ENCODE measurements at places on chromosomes 1 and 21.

DNA sequence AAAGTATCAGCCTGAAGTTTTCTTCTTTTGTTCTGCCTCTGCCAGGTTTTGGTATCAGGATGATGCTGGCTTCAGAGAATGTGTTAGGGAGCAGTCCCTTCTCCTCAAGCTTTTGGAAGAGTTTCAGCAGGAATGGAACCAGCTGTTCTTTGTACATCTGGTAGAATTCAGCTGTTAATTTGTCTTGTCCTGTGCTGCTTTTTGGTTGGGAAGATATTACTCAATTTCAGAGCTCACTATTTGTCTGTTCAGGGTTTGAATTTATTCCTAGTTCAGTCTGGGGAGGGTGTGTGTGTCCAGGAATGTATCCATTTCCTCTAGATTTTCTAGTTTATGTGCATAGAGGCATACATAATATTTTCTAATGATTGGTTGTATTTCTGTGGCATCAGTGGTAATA, 12.8 kb downstream of the ZNF678 start:
- no peak for DNase-seq

DNA sequence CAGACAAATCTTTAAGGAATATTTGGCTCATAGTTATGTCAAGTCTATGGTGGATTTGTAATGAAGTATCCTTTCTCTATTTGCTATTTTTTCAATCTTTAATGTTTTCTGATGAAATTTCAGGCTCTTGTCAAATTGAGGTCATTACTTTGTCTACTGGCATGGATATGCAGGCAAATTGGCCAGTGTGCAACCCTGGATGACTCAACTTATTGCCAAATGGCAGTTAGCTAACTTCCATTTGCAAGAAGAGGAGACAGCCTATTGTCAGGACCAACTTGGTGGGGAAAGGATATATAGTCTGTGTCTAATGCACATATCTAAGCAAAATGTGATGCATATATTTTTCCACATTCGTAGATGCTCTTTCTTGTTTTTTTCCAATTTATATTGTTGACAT, 530.5 kb downstream of the PTBP2 start:
- no peak for DNase-seq

GRCh38 chr1:78474092-78474491, 16.7 kb upstream of the PTGFR start:
- DNase-seq, result no peak

GRCh38 chr1:36408479-36408878, 10.8 kb upstream of the LSM10 start:
- DNase-seq, result no peak

- DNase-seq, result no peak
Observed at GRCh38 chr1:207807690-207808321, 56.0 kb downstream of the CD46 start.

DNA sequence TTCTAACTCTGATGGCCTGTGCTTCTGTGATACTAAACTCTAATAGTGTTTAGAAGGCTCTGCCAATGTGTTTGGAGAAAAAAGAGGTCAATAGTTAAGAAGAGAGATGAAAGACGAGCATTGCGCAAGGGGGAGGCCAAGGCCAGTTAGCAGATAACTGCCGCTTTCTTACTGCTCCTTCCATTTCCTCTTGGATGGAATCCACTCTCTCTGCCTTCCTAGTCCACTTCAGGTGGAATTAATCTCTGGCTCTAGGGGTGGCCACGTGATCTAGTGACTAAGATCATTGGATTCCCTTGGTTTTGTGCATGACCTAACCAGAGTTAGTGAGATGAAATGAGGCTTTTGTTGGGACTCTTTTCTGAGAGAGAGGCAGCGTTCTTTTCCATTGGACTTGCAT, 148.3 kb downstream of the ACTL8 start:
- DNase-seq, result no peak

DNA sequence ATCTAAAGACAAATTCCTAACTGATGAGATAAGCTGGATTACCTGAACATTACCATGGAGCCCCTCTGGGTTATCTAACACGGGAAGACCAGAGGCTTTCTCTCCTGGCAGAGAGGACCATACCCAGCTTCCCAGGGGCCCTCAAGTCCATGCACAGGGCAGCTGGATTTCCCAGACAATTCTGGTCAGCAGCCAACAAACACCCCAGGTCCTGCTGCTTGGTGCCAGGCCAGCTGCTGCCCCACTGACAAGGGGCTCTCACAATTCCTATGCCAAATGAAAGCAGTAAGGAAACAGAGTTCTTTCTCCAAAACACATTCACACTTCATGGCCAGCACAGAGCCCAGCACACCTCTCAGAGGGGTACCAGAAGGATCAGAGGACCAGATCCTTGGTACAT, 114.2 kb downstream of the HLCS start:
- no peak for DNase-seq

GRCh38 chr1:110228381-110228780, 18.3 kb downstream of the KCNC4 start:
- no peak for DNase-seq

DNA sequence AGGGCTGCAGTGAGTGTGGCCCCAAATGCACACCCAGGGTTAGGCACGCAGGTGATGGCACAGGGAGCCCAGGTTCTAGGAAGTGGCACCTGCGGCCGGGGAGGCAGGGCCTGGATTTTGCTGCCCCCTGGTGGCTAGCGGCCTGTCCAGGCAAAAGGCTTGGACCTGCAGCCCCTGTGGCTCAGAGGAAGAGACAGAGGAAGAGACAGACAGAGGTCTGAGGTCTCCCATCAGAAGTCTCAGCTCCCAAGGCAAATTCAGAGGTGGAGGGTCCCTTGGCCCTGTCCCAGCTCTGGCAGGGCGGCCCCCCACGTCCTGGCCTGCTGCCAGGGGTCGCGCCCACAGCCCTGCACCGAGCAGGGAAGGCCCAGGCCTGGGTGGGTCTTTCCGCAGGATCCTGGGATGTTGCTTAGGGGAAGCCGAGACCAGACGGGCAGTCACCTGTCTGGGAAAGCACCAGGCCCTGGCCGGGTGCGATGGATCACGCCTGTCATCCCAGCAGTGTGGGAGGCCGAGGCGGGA, 8.0 kb upstream of the TNFRSF14 start:
- DNase-seq, result peak; percentile 81

- no peak for DNase-seq
Observed at GRCh38 chr1:205596876-205597275, 34.9 kb downstream of the ELK4 start.

DNA sequence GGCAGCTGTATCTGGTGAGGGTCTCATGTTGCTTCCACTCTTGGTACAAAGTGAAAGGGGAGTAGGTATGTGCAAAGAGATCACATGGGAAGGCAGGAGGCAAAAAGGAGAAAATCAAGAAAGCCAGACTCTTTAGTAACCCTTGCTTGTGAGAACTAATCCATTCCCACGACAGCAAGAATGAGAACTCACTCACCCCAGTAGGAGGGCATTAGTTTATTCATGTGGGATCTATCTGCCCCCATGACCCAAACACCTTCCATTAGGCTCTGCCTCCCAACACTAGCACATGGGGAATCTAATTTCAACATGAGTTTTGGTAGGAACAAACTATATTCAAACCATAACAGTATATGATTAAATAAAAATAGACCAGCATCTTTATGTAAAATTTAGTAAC, 57.6 kb downstream of the ZNHIT6 start:
- DNase-seq, result no peak

DNA sequence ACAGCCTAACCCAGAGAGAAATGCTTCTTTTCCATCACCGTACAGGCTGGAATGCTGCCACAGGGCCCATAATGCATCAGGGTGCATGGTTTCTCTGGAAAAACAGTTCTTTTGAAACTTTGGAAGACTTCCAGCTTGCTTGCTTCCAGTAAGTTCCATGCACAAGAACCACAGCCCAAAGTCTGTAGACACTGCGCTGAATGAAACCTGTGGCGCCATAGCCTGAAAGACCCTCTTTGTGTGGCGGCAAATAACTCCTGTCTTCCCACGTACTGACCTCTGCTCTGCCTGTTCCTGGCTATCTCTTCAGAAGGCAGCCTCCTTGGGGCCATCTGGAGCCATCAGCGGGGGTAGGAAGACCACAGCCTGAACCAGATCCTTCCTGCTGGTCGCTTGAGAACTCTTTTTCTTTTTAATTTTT, 15.1 kb downstream of the MIIP start:
- no peak for DNase-seq

DNA sequence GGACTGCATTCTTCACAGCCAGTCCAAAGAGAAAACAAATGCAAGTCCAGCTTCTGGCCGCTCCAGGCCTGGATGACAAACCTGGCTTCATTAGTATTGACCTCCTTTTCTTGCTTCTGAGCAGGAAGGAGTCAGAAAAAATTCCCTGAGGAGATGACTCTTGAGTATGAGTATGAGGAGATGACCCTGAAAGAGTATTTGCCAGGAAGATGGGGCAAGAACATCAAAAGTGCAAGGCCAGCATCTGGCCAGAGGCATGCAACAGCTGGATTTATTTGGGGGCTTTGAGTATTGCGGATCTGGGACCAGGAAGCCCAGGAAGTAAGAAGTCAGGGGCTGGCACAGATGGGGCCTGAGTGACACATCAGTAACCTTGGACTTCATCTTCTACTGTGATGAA, 113.9 kb downstream of the GLIS1 start:
- no peak for DNase-seq

DNA sequence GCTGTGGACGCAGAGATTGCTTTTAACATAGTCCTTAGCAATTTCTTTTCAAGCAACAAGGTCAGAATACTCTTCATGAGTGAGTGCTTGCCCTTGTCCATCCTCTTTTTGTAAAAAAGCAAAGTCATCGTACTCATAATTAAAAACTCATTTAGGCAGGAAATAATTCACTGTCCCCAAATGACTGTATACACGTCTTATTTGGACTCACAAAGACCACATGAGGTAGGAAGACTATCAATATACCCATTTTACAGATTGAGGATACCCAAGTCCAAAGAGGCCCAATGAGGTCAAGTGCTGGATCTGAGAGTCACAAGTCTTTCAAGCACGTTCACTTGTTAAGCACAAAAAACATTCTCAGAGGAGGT, 13.2 kb downstream of the ITPKB start:
- no peak for DNase-seq

DNA sequence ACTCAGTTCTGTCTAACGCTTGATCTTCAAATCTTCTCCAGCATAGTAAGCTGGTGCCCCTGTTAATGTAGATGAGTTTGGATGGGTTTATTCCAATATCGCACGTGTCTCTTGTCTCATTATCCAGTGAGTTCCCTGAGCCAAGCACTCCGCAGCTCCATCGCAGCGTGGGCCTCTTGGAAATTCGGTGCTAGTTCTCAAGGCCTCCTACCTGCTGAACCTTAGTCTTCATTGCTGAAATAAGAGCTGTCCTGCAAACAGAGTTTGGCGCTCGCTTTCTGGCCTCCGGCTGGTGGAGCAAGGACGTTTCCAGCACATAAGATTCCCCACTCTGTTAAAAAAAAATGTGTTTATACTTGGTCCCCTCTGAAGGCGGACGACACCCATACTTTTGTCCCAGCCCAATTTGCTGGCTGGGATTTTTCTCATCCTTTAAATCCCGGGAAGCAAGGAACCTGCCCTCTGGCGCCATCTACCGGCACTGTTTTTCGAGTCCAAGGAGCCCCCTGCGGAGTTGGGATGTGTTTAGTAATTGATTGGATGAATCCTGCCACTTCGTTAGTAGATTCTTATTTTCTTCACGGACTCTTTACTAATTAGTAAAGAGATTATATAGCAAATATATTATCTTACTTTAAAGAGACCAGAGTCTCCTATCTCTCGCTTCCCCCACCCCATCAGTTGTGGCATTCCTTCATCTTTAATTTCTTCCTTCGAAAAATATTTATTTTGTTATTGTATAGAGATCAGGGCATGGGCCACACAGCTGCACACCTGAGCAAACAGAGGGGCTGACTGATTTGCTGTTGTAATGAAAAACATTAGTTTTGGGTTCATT, 14.7 kb downstream of the JUN start:
- DNase-seq, result peak; percentile 25

- no peak for DNase-seq
Observed at GRCh38 chr1:111559736-111560279, 56.4 kb upstream of the ADORA3 start.
